ENCODE measurements at places on chromosomes 7 and 10.

DNA sequence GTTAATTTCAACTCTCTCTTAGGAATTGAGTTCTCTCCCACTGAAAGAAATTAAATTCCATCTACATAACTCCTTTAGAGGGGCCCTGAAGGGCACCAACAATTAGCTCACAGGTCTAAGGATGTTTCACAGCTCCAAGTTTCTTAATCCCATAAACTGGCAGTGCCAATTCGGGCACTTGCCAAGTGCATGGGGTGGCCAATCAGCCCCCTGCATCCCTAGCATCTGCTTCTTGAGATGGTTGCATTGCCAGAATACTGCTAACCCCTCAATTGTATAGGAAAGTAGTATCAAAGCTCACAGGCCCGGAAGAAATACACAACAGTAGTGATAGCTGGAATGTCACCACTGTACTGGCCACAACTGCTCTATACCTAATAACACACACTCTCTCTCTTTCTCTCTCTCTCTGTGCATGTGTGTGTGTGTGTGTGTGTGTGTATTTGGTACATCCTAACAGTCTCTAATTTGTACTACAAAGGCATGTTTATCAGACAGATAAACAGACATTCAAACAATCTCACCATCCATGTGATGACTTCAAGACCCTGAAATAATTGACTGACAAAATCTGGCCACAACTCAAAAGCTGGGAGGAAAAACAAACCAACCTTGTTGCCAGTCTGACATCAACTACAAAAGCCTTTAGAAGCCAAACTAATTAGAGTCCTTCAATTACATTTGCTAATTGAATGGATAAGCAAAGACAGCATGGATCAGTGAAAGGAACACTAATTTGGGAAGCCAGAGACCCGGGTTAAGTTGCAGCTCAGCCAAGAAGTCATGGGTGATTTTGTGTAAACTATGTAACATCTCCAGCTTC is 27.8 kb downstream of the HIBADH start:
- no peak for DNase-seq

DNA sequence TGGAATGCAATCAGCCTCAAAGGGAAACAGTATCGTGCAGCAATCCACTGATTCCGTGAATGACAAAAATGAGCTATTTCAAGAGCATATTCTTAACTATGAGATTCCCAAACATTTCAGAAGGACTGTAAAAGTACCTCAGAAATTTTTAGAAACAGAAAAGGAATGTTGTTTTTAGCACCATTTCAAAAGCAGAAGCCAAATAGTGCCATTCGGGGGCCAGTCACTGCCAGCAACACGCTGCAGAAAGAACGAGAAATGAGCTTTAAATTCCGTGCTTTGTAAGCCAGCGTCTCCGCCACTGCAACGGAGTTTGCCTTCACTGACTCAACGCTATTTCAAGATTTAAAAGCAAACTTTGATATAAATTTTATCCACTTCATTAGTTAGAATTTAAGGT is 6.3 kb downstream of the NUDT5 start:
- no peak for DNase-seq

GRCh38 chr10:116300542-116300941 is 23.7 kb upstream of the CCDC172 start:
- no peak for DNase-seq

- no peak for DNase-seq
Measured at GRCh38 chr10:52379287-52379686, 65.2 kb downstream of the DKK1 start.

- no peak for DNase-seq
Measured at GRCh38 chr7:114104035-114104434, 185.2 kb upstream of the PPP1R3A start.
